ENCODE measurements at places on chromosomes 6 and 20. TPM values are rescaled to one million over a fixed set of nuclear protein-coding genes. Genes with fewer than 3 reads are reported as not detected.

GRCh38 chr6:145886228-145886956 is 71.8 kb upstream of the FBXO30 start:
- peaks cover 27% of the 10 kb centered on the region for H3K36me3 ChIP-seq
- no peaks in the 10 kb centered on the region for H3K27me3 ChIP-seq
- H3K4me3 ChIP-seq: no peak overlapping the region
- DNase-seq: no peak

- no peak overlapping the region for H3K27ac ChIP-seq
- no peaks in the 10 kb centered on the region for H3K27me3 ChIP-seq
- DNase-seq: no peak
- H3K4me3 ChIP-seq: no peak overlapping the region
- no peaks in the 10 kb centered on the region for H3K36me3 ChIP-seq
- peaks cover 8% of the 10 kb centered on the region for H3K4me1 ChIP-seq
These were observed 111.3 kb downstream of the TNFAIP3 start for GRCh38 chr6:137978252-137978896.

GRCh38 chr6:13260831-13261230 is 67.5 kb downstream of the TBC1D7 start:
- no peak for DNase-seq
- no peak overlapping the region for H3K27ac ChIP-seq
- H3K4me3 ChIP-seq: no peak overlapping the region
- no peaks in the 10 kb centered on the region for H3K27me3 ChIP-seq
- H3K4me1 ChIP-seq: no peaks in the 10 kb centered on the region

DNA sequence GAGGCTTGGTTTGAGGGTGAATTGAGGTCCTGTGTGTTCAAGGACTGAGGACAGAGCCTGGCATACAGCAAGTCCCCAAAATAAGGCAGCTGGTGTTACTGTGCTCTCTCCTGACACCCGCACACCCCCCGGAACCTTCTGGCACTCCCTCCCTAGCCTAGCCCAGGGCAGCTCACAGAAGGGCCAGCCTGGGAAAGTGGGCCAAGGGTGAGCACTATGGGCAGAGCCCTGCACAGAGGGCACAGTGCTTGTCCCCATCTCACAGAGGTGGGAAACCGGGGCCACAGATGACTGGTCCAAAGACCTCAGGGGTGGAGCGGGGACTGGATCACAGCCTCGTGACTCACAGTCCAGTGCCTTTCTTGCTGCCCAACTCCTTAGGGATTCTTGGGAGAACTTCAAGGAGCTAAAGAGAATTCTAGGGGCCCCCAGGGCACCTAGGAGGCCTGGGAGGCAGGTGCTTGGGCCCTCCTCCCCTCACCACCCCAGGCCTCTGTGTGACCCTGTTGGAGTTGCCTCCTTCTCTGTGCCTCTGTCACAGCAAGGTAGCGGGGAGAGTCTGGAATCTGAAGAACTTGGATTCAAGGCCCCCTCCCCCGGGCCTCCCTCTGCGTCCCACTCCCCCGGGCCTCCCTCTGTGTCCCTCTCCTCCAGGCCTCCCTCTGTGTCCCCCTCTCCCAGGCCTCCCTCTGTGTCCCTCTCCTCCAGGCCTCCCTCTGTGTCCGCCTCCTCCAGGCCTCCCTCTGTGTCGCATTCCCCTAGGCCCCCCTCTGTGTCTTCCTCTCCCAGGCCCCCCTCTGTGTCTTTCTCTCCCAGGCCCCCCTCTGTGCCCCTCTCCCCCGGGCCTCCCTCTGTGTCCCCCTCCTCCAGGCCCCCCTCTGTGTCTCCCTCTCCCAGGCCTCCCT is 13.5 kb downstream of the DLGAP4 start:
- H3K36me3 ChIP-seq: no peaks in the 10 kb centered on the region
- H3K4me1 ChIP-seq: no peaks in the 10 kb centered on the region
- H3K27ac ChIP-seq: no peak overlapping the region
- H3K4me3 ChIP-seq: no peak overlapping the region
- H3K27me3 ChIP-seq: peaks cover 21% of the 10 kb centered on the region

DNA sequence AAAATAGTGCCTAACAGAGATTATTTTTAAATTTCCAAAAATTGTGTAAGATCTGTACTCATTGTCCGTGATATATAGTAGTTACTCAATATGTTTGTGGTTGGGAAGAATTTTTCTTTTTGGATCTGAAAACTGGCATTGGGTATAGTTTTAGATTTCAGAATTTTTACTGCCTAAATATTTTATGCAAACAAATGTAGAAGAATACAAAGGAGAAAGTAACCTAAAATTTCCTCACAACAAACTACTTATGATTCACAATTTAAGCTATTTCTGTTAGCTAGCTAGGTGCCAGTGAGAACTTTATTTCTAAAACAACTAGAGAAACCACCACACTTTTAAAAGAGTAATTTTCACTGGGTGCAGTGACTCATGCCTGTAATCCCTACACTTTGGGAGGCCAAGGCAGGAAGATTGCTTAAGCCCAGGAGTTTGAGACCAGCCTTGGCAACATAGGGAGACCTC is 38.8 kb downstream of the SESN1 start:
- no peaks in the 10 kb centered on the region for H3K36me3 ChIP-seq
- no peak overlapping the region for H3K4me3 ChIP-seq
- H3K27me3 ChIP-seq: no peaks in the 10 kb centered on the region

The RIPOR3 gene
- total RNA-seq: 6.1 TPM

The SNAP25 gene
- 3.6 TPM for total RNA-seq
